ENCODE measurements at places on chromosomes 3 and 15.

DNA sequence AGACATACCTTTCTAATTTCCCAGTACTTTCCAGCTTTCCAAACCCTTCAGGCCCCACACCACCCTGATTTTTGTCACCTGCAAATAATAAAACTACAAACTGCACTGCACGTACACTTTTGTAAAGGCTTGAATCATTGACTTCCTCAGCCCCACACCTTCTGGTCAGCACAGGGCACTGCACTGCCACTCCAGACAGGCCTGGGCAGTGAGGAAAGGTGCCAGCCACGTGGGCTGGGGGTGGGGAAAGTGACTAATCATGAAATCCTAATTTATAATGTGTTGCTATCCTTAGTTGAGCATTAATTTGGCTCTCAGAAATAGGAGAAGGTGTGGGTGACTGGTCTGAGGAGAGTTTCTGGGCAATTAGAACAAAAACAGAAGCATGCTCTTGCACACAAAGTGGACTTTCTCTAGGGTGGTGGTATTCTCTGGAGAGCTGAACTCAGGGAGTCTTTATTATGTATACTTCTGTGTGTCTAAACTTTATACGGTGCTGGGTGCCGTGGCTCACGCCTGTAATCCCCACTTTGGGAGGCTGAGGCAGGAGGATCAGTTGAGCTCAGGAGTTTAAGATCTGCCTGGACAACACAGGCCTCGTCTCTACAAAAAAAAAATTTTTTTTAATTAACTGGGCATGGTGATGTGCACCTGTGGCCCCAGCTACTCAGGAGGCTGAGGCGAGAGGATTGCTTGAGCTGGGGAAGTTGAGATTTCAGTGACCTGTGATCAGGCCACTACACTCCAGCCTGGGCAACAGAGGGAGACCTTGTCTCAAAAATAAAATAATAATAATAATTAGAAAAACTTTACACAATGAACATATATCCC is 58.2 kb upstream of the FLNB start:
- no peak for DNase-seq

GRCh38 chr15:94239474-94239873 is 8.1 kb downstream of the MCTP2 start:
- no peak for DNase-seq

GRCh38 chr3:58366699-58367098 is 34.0 kb downstream of the PXK start:
- no peak for DNase-seq

- no peak for DNase-seq
Observed at GRCh38 chr15:91263632-91264531, 163.8 kb downstream of the SV2B start.

DNA sequence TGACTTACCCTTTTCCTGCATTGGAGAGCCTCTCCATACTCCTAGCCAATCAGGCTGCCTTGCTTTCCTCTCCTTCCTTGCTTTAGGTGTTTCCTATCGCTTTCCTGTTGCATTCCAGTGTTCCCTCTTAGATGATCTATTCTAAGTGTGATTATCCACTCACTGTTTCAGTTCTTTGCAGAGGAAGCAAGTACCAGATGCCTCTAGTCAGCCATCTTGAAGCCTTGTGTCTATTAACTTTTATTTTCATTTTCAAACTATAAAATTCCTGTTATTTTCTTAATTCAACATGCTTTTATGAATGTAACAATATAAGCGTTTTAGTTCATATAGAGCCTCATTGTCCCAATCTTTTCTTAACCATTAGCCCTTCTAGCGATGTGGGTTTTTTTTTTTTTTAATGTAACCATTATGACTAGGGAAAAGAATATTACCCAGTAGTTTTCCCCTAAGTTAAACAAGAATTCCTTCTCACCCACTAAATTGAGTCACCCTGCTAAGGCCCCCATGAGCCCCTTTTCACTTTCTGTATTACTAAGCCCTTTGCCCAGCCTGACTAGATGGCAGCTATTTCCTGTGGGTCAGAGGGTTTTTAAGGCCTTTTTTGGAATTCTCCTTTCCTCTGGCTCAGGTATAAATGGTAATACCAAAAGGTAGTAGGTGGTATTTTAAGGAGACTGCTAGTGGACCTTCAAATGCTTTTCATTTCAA is 229.4 kb upstream of the CTNNB1 start:
- no peak for DNase-seq

GRCh38 chr15:26126819-26127387 is 263.8 kb upstream of the ATP10A start:
- no peak for DNase-seq

- no peak for DNase-seq
Observed at GRCh38 chr3:138068046-138068445, 47.4 kb downstream of the DZIP1L start.

DNA sequence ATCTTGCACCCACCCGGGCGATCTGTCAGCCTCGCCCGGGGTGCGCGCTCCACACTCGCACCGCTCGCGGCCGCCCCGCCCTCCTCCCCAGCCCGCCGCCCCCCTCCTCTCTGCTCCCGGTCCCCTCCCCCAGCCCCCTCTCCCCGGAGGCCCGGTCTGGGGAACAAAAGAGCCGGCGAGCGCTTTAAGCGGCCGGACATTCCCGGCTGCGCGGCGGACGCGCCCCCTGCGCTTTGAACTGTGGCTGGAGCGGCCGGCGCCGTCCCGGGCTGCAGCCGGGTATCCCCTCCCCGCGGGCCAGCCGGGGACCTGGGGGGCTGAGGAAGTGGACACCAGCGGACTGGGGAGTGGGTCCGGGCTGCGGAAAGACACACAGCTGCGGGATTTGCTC is at the start of gene IGDCC3:
Gene IGDCC3, minus strand, starts transcription at position 27 of the 391 bp plus-strand sequence. CDS start 214 bp downstream, outside the sequence.
- no peak for DNase-seq

- DNase-seq: no peak
Observed at GRCh38 chr15:38176155-38176554, 76.5 kb upstream of the SPRED1 start.

DNA sequence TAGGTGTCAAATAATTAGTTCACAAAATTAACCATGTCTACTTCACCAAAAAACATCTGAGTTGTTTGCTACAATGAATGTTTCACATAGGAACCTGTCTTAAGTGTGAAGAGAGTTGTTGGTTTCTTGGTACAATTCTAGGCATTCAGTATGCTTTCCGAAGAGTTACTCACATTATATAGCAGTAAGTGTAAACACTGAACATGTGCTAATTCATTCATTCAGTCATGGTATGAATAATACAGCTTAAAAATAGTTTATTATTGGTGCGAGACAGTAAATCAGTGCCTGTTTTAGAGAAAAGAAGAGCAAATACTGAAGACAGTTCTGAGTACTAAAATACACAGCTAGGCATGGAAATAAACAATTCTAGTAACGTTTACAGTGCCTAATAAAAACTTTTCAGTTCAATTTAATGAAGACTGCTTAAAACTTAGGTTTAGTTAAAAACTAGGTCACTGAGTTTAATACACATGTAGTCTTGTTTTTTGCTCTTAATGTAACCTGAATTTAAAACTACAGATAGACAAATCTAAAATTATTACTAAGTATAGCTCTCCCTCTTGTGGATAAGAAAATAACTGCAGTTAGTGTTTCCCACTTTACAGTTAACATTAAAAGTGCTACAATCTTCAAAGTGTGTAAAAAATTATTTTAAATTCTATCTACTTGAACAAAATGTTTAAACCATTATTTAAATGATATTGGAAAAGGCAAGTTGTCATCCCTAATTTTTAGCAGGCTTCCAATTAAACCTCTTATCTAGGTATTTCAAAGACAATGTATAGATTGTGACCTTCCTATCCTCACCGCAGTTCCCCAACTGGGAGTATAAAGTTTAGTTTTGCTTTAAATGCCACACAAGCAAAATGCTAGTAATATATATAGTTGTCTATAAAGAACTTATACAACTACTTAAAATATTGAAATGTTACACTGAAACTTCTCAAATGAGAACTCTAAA is 20.1 kb upstream of the ZCWPW2 start:
- DNase-seq: no peak

GRCh38 chr3:4568841-4569240 is 75.7 kb downstream of the ITPR1 start:
- DNase-seq: no peak

DNA sequence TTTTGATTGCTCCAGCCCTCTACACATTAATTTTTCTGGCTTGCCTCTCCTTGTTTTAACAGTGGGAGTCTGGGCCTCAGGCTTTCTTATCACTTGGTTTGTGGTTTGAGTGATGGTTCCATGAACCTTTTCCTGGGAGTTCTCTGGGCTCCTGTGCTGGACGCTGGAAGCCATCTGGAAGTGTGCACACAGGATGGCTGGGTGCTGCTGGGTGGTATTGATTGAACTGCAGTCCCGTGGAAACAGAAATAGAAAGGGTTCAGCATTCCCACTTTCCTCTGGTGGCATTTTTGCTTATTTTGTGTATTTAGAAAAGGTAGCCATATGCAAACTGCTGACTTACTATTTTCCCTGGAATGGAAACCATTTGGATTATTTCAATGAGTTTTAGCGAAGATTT is 25.6 kb downstream of the MITF start:
- DNase-seq: no peak

DNA sequence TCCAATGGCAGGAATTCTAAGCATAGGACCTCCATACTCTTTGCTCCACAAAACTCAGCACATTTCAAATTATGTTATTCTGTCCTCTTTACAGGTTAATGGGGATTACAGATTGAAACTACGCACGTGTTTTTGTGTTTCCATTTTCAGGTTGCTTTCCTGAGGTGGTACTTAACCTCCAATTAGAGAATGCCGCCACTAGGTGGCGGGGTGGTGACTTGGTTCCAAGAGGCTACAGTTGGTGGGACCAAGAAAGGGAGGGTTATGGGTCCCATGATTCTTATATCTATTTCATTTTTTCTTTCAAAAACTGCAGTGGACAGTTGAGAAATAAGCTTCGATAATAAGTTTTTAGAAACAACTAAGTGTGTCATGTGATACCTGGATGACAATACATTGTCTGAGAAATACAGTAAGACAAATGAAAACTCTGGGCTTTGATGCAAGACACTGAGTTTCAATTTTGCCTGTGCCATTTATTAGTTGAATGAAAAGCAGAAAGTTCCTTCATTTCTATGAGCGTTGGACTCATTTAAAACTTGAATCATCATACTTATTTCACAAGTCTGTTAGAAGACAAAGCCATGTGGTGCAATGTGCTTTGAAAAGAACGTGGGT is 539.0 kb downstream of the FGF12 start:
- DNase-seq: no peak

- DNase-seq: no peak
Observed at GRCh38 chr15:59794229-59794886, 105.2 kb upstream of the BNIP2 start.

- DNase-seq: no peak
Observed at GRCh38 chr15:77021803-77022381, 27.0 kb downstream of the PSTPIP1 start.

GRCh38 chr15:39874890-39875549 is 45.0 kb downstream of the GPR176 start:
- no peak for DNase-seq

DNA sequence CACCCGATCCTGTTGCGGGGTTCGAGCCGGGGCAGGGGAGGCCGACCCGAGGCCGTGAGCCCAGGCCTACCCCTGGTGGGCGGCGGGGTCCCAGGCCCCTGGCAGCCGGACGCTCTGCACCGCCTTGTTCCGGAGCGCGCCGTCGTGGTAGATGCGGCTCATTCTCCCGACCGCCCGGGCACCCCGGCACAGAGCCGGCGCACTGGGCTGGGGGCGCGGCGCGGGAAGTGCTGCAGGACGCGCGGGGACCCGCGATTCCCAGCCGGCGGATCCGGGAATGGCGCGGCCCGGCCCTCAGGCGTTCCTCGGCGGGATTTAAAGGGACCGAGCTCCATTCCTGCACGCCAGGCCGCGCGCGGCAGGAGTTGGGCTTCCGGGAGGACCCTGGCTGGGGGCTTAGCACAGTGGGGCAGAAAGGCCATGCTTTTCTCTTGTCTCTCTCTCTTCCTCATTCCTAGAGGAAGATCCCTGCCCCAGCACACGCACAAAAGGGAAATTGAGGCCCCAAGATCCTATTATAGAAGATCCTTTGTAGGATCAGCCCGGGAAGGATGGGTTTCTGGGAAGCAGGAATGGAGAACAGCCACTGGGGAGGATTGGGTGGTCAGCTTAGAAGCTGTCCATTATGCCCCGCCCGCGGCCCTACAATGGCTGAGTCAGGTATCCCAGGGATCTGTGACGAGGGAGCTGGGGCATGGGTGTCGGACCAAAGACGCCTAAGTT is at the start of gene ARPIN:
Gene ARPIN, minus strand, starts transcription at position 279 of the 723 bp plus-strand sequence. Its CDS starts 117 bp downstream, at position 162.
- no peak for DNase-seq

DNA sequence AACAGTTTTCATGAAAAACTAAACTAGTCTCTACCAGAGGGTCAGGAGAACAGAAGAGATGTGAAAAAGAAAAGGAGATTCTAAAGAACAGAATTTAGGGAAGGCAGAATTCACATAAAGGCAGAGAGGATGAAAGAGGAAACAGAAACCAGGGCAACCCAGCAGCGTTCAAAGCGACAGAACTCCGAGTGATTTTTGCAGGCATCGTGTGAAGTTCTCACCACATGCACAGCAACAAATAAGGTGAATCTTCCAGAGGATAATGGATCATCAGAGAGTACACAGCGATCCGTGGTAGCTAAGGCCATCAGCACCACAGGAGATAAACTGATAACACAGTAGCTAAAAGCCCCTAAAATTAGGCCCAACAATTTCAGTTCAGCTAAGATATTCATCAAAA is 250.8 kb upstream of the THBS1 start:
- no peak for DNase-seq

- DNase-seq: no peak
Observed at GRCh38 chr3:27385504-27385903, 16.3 kb upstream of the NEK10 start.

GRCh38 chr3:7265736-7266135 is 404.8 kb downstream of the GRM7 start:
- DNase-seq: no peak

Data from activated T-cell treated with anti-CD3 and anti-CD28 coated beads for 4 hours (primary cell).